ENCODE measurements at places on chromosomes 12 and 14.
A peak's percentile ranks its signal among the peaks of the same experiment; 100 is the strongest.

DNA sequence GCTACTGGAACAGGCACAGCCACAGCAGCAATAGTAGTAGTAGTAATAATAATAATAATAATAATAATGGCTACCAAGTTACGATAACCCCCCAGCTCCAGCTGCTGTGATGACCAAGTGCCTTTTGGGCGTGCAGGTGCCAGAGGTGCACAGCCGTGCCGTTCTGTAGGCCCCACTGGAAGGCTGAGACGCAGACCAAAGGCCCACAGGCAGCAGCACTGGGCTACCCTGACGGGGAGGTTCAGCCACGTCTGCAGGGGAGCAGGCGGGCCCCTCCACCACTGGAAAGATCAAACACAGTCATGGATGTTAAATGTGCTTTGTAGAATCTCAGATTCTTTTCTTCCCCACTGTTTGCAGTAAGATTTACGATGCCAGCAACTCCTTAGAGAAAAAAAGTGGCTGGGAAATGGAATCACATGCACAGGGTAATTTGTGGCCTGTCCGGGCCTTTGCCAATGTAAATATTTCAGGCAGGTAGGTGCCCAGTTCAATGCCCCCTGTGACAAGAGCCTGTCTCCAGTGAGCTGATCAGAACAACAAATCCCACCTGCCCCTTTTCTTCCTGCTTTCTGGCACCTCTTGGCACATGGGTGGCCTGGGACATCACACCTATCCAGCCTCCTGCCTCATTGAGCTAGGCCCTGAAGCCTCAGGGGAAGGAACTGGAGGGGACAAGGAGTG is 32.6 kb downstream of the CCDC85C start:
- DNase-seq: no peak

GRCh38 chr12:68233498-68233897 is 7.9 kb upstream of the IL26 start:
- no peak for DNase-seq

DNA sequence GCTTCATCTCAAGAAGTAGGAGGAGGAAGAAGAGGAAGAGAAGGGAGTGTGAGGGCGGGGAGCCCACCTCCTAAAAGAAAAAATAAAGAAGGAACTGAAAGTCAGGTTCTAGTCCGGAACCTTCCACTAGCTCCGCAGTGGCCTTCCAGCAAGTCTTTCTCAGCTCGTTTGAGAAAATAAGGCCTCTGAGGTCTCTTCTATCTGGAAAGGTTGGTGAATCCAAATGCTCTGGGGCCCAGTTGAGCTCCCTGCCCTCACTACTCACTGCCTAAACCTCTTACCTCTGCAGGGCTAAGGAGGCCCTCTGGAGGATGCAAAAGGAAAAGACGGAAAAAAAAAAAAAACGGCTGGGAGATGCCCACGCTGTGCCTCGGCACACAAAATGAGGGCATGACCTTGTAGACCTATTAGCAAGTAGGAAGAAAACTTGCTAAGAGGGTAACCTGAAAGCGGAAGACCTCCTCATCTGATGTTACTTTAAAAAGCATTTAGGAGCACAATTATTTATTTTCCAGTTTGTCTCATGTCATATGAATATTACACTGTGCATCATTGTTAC is 35.9 kb downstream of the FBLN5 start:
- DNase-seq: peak; percentile 26

DNA sequence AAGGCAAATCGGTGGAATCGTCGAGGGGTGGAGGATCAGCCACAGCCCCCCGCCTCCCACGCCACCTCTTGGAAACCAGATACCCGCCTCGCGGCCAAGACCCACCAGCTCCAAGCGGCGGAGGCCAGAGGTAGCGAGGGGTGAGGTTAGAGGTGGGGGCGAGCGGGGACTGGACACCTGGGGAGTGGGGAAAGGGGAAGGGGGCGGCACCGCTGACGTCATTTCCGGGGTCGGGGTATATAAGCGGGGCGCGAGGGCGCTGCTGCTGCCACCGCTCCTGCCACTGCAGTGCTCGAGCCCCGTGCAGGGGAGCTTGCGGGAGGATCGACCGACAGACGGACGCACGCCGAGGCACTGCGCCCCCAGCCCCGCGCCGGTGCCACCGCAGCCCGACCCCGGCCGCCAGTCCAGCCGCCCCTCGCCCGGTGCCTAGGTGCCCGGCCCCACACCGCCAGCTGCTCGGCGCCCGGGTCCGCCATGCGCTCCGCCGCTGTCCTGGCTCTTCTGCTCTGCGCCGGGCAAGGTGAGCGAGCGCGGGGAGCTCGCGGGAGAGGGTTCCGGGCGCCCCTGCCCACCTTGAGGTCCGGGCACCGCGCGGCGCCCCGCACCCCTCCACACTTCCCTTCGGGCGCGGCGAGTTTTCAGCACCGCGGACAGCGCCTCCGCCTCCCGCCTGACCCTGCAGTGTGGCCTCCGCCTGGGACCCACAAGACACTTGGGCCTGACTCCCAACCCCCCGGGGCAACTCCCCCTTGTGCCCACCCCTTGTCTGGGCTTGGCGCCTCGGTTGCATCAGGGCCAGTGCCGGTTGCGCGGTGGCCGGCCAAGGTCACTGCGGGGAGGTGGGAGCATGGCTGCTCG is at the start of gene CHGA:
CHGA (plus strand) TSS at position 268 of the 861 bp plus-strand sequence; CDS start at position 478, 210 bp downstream.
- peak; percentile 27 for DNase-seq

- no peak for DNase-seq
These were observed 3.3 kb downstream of the CD63 start for GRCh38 chr12:55725556-55725955.

Measured in activated effector memory CD4-positive, alpha-beta T cell treated with Interleukin-2 at 50 U/mL for 16 hours (primary cell).